ENCODE measurements at places on chromosomes 16 and 17.

DNA sequence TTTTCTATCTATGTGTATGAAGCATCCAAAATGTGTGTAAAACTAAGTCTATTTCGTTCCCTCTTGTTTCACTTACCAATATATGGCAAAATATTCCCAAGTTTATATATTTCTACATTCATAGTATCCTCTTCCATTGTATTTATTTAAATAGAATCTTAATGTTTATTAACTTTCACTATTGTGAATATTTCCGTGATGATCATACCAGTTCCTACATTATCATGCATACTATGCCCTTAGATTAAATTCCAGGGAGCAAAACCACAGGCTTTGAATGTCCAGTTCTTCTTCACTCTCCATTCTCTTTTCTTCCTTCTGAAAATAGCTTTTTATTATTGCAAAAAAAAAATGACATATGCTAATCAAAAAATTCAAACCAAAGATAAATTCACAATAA, 4.0 kb downstream of the MAP2K6 start:
- DNase-seq: no peak

DNA sequence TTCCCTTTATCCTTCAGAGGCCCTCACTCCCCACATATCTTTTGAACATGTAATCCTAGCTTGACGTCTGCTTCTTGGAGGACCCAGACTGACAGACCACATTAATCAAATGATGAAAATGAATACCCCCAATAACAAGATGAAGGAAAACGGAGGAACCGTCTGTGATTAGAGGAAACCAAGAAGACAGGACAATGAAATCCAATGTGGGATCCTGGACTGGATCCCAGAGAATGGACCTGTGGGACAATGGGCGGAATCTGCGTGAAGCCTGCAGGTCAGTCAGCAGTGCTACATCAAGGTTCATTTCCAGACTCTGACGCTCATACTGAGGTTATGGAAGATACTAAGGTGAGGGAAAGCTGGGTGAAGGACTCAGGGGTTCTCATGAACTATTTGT, 35.9 kb downstream of the MBTPS1 start:
- no peak for DNase-seq

GRCh38 chr16:22373662-22374310, 633 bp downstream of the CDR2 start:
- no peak for DNase-seq

- no peak for DNase-seq
Measured at GRCh38 chr16:87860553-87861299, 8.6 kb downstream of the SLC7A5 start.

DNA sequence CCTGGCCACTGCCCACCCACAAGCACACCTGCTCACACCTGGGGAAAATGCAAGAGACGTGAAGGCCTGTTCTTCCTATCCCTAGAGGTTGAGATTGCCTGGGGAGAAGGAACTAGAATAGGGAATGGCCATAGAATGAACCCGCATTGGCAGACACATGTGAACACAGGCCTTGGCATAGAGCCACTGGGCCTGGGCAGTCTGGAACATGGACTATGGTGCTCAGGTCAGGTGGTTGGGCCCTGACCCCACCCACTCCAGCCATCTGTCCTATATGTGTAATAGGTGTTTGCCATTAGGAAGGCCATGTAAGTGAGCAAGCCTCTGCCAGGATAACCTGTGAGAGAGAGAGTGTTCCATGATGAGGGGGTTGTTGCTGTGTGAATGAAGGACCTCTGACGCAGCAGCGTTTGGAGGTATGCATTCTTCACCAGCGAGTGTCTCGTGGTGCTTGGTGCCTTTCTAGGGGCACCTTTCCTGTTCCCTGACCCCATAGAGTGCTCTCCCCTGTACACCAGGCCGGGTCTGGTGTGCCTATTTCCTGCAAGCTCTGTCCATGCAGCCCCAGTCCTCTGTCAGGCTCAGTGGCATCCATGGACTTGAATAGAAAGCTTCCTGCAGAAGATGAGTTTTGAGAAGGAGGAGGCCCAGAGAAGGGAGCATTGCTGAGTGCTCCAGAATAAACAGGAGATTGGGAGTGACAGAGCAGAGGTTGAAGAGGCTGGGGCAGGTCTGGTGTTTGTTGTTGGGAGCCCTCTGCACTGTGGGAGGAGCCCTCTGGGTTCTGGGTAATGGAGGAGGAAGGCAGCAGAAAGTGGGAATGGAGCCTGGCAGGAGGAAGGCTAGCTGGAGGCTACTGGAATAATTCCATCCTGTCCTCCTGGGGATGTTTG, 15.6 kb downstream of the CTRL start:
- DNase-seq: no peak

Data from caudate nucleus (tissue), 63 donors.